Fibroblast of skin of left biceps (primary cell): ENCODE measurements at places on chromosomes 3 and 15.

DNA sequence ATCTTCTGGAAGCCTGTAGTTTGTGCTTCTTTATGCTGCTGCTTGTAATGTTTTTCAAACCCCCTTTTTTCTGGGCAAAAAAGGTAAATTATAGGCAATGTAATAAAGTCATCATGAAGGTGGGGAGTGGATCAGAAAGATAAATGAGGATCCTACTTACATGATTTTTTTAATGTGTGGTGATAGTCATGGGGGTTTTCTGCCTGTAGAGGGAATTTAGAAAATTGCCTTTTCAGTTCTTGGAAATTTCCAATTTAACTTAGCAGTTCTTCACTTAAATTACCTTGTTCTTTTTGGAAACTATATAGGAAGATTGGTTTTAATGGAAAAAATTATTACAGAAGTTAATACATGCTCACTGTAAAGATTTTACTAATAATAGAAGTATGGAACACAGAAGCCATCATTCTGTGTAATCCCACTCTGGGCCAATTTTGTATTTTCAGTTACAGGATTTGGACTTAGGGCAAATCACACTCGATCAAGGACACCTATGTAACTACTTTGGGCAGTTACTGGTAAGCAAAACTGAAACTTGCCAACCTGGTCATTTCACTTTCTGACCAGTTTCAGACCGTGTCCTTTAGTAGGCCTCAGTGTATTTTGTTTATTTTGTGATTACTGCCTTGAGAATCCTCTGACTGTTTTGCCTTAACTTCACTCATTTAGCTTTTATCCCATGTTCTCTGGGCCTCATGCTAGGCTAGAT is 10.5 kb upstream of the SCAANT1 start:
- DNase-seq: no peak

GRCh38 chr15:89378296-89379151 is 43.9 kb upstream of the POLG start:
- no peak for DNase-seq

- no peak for DNase-seq
Observed at GRCh38 chr15:66212563-66212921, 41.0 kb downstream of the MEGF11 start.

GRCh38 chr3:64410226-64410625 is 185.0 kb upstream of the PRICKLE2 start:
- no peak for DNase-seq

- DNase-seq: no peak
Observed at GRCh38 chr3:184042617-184043016, 10.2 kb upstream of the HTR3C start.

DNA sequence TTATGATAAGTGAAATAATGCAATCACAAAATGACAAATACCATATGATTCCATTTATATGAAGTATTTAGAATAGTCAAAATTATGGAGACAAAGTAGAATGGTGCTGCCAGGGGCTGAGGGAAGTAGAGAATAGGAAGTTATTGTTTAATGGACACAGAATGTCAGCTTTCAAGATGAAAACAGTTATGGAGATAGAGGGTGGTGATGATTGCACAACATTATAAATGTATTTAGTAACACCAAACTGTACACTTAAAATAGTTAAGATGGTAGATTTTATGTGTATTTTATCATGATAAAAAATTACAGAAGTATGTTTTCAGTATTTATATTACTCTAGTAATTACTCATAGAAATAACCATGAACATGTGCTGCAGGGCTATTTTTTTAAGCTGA is 100.8 kb upstream of the AZI2 start:
- DNase-seq: no peak

DNA sequence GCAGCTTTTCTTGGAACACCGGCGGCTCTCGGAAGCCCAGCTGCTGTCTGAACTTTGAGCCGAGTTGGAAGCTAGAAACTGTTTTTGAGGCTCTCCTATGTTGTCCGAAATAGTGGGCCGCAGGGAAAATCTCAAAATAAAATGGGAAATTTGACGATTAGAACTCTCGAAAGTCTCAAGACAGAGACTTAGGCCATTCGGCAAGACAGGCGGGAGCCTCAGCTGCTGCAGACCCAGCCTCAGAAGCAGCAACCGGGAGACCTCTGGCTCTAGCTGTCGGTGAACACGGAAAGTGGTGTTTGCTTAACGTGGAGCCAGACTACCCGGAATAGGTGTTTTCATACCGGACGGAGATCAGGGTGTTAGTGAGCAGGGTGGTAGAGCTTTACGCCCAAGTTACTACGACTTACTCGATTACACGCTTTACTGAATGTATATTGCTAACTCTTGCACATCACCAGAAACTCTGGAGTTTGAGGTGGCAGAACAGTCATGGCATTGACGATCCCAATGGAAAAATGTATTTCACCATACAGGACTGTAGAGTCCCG is 357 bp upstream of the MAN2C1 start:
- no peak for DNase-seq

DNA sequence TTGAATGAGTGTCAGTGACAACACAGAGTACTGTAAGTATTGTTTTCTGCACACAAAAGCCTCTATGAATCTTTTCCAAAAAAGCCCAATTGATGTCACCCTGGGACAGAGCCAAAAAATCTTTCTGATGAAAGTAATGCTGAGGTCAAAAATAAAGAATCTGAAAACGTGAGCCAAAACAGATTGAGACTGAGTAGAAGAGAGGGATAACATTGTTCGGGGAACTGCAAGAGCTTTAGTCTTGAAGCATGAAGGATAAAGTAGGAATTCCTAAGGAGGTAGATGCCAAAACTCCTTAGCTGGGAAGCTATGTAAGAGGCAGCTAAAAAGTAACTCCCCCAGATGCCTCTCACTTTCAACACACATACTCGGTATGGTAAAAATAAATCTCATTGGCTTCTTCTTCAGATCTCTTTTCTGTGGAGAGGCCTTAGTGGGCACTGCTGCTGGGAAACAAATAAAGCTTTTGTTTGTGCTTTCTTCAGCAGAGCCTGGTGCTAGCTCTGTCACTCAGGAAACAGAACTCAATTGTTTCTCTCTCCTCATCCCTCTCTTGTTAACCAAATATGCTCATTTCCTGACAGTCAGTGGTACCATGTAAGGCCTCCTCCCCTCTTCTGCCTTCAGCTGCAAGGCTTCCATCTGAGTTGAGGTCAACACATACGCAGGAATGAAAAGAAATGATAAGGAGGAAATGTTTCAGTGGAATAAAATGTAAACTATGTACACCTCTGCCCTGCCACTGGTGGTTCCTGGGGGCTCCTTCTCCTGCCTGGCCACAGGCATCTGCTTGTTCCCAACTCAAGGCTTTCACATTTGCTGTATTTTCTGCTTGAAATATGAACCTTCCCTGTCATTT is 58.1 kb downstream of the CD200 start:
- peak; percentile 93 for DNase-seq

GRCh38 chr15:89362203-89363101 is 27.8 kb upstream of the POLG start:
- DNase-seq: no peak
